NCI-H774 (cell line): ENCODE measurements at places on chromosomes 4 and X.

- no peak for DNase-seq
Observed at GRCh38 chr4:145108128-145108527, 10.0 kb downstream of the ABCE1 start.

- peak; percentile 47 for DNase-seq
Observed at GRCh38 chrX:17689971-17690409, 47.3 kb upstream of the SCML1 start.

- peak; percentile 35 for DNase-seq
Observed at GRCh38 chr4:10006231-10006600, 15.1 kb downstream of the SLC2A9 start.

GRCh38 chr4:40750461-40751258, 905 bp downstream of the NSUN7 start:
- DNase-seq: no peak

DNA sequence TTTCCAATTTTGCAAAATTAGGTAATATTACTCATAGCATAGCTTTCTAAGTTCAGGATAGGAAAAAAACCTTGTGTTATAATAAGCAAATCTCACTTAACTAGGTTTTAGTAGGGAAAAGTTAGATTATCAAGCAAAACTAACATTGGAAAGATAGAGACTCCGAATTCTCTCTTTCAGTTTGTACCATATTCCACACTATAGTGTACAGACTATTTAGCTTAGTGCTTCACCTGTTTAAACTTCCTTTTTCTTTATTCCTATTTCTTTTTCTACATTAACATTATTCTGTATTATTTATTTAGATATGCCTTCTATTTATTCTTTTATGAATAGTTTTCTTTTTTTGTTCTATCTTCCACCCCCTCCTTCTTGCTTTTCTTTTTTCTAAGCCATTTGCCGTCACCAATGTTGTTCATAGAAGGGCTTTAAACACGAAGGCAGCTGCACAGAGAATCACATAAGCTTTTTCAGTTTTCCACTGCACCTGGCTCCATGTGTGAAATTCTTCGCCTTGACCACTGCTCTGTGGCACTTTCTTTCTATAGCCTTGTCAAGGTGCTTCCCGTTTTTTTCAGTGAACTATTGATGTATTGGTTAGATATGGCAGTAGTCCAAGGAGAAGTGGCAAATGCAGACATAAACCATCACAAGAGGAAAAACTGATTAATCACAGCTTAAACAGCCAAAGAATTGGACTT, 8.5 kb downstream of the PCDH10 start:
- no peak for DNase-seq

DNA sequence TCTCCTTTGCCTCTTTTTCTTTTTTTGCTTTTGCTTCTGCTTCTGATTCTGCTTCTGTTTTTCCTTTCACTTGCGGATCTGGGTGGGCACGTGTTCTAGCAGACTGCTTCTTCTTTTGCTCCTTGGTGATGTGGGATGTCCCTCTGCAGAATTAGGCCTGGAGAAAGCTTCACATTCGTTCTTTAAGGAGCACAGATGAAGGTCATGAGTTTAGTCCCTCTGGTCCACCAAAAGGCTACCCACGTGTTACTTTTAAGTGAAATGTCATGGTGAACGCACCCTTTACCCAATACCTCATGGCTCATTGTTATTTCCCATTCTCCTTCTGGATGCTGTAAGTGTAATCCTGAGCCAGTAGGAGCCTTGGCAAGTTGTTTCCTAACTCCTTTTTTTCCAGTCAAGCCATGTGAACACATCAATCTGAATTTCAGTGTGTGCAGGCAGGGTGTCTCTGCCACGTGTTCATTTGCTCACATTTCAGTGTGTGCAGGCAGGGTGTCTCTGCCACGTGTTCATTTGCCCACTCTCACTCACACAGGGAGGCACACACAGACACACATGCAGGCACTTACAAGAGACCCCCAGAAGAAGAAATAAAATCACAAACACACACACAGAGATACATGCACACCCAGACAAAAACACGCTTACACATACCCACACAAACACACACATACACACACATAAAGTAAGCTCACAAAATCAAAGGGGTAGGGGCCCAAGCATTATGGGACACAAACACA, 36.9 kb downstream of the NBDY start:
- no peak for DNase-seq

- DNase-seq: no peak
Observed at GRCh38 chr4:47612116-47613023, 127.3 kb downstream of the ATP10D start.

DNA sequence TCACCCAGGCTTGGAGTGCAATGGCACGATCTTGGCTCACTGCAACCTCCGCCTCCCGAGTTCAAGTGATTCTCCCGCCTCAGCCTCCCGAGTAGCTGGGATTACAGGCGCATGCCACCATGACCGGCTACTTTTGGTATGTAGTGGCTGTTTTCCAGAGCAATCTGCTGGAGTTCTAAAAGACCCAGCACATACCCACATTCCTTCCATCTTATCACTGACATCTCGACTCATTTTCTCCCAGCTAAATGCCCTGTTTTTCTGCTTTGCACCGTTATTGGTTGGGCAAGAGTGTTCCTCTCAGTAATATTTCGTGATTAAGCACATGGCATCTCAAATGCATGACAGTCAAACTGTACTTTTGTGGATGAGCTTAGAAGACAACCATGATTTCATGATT, 53.7 kb downstream of the PRKX start:
- no peak for DNase-seq
